ENCODE measurements at places on chromosomes 1 and 21.

- no peak for DNase-seq
Measured at GRCh38 chr21:43355925-43356289, 71.0 kb downstream of the SIK1 start.

- no peak for DNase-seq
Measured at GRCh38 chr1:102472520-102472919, 475.8 kb upstream of the OLFM3 start.

DNA sequence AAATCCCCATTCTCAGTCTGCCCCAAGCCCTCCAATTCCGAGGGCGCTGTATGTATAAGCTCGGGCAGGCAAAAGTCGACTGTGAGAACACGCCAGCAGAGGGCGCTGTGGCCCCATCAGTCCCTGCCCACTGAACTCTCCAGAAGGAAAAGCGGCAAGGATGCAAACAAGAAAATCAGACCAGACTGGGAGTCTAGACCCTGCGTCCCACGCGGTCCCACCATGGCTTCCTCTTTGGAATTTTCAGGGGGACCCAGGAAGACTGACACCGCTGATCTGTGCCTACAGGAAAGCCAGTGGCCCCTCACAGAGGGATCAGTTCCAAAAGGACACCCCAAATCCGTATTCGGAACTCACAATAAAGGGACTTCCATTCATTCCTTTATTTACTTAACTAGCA, 19.5 kb downstream of the TEX35 start:
- peak; percentile 63 for DNase-seq

GRCh38 chr1:208234721-208235120, 9.5 kb downstream of the PLXNA2 start:
- DNase-seq: no peak

Measured in AG04450 (cell line).